ENCODE measurements at places on chromosomes 11 and 22.

DNA sequence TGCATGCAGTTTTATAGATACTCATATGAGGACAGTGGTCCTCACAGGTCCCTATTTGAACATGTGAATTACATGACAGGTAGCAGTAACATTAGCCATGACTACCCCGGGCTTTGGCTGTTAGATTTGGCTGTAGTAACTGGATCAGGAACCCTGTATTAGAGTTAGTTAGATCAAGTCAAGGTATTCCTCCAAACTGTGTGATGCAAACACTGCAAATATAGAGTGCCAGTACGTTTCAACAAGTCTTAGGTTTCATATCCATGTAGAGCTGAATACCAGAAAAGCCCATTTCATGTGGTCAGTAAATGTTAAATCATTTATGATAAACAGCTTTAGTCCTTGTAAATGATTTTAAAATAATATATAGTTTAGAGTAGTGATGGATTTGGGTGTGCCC lies 29.5 kb upstream of the PITPNB start:
- DNase-seq = no peak

DNA sequence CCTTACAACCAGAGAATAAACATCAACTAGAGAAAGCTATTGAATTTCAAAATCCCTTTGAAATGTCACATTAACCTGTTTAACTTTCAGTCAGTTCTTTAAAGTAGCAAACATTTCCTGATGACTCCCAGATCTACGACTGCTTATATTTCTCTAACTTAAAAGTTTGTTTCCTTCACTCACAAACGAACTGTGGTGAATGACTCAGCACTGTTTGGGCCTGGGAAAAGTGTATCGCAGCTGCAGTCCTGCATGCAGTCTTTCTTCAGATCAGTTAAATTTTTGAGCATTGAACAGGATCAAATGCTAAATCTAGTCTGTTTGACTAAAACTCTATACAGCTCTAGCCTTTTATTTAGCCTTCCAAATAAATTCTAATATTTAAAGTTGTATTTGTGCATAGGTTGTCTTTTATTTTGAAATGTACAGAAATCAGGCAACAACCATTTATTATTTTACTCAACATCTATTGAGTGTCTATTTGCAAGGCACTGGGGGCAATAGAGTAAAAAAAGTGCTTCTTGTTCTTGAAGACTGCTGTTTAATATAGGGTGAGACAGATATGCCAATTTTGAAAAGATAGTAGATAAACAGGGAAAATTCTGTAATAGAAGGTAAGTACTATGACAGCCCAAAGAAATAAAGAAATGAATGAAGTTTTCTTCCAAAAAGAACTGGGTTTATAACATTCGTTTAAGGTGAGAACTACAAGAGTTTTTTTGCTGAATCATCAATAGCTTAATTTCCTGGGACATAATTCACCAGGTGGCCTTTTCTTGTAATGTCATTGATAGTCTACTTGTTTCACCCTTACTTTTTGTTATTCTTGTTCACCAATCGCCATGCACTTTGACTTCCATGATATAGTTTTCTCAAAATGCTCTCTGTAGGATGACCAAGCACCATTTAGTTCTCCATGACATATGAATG lies 235.4 kb downstream of the METTL15 start:
- DNase-seq = no peak

DNA sequence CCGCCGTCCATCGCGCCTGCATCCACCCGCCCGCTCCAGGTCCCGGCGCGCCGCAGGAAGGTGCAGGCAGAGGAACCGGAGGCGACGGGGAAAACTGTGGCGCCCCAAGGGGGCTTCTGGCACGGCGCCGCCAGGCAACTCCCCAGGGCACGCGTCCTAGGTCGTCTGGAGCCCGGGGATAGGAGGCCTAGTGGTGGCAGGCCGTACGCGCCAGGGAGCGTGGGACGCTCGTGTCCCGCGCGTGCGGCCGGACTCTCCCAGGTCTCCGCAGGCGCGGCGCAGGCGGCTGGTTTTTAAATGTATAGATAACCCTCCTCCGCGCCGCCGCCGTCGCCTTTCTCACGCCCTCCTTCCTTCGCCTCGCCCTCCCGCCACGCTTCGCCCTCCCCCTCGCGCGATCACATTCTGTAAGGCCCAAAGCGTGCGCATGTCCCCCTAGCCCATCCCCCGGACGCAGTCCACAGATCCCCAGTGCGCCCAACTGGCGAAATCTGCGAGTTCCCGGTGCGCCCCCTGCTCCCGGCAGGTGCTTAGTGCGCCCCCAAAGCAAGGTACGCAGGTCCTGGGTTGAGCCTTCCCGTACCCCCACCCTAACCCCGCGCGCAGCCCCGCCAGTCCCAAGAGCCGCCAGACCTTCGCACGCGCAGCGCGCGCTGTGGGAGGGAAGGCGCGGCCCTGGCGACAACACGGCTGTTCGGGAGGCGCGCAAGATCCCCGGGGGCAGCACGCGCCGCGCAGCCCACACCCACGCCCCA lies at the start of gene ASCL2:
Gene ASCL2 (minus strand): TSS at position 267 of the 755 bp plus-strand sequence. CDS start 256 bp downstream, at position 11.
- DNase-seq = no peak

- DNase-seq = no peak
Observed at GRCh38 chr11:86578727-86579405, 93.5 kb downstream of the ME3 start.

DNA sequence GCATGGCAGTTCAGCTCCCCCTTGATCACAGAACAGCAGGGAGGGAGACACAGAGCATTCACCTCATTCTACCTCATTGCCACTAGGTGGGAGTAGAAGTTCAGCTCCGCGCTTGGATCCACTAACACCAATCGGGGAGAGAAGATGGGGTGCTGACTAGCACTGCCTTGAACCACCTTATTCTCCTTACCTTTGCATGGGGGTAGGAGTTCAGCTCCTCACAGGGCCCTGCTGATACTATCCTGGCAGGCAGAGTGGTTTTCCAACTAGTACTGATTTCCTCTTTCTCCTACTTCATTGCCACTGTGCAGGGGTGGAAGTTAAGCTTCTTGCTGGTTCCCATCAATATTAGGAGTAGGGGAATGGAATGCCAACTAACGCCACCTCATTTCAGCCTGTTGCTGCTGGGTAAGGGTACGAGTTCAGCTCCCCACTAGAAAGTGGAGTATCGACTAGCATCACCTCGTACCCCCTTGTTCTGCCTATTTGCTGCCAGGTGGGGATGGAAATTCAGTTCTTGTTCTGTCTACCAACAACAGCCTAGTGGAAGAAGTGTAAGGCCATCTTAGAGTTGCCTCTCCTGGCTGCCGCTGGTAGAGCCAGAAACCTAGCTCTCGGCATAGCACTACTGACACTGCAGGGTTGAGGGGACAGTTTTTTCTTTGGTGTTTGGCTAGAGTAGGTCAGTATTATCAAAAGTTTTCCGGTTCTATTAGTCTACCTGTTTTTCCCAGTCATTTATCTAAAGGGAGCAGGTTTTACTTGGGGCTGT lies 550.9 kb upstream of the CCDC90B start:
- DNase-seq = no peak

- no peak for DNase-seq
Observed at GRCh38 chr11:116579857-116580727, 192.7 kb downstream of the BUD13 start.

Data from stimulated activated CD4-positive, alpha-beta T cell treated with anti-CD3 and anti-CD28 coated beads, Interleukin-4, amount 100 ng/mL, for 48 hours (primary cell).